ENCODE measurements at places on chromosomes 7 and 10. TPM values are rescaled to one million over a fixed set of nuclear protein-coding genes. Genes with fewer than 3 reads are reported as not detected.
A peak's percentile ranks its signal among the peaks of the same experiment; 100 is the strongest.

GRCh38 chr7:72919256-72919775, 5.6 kb upstream of the POM121 start:
- no peak for DNase-seq

DNA sequence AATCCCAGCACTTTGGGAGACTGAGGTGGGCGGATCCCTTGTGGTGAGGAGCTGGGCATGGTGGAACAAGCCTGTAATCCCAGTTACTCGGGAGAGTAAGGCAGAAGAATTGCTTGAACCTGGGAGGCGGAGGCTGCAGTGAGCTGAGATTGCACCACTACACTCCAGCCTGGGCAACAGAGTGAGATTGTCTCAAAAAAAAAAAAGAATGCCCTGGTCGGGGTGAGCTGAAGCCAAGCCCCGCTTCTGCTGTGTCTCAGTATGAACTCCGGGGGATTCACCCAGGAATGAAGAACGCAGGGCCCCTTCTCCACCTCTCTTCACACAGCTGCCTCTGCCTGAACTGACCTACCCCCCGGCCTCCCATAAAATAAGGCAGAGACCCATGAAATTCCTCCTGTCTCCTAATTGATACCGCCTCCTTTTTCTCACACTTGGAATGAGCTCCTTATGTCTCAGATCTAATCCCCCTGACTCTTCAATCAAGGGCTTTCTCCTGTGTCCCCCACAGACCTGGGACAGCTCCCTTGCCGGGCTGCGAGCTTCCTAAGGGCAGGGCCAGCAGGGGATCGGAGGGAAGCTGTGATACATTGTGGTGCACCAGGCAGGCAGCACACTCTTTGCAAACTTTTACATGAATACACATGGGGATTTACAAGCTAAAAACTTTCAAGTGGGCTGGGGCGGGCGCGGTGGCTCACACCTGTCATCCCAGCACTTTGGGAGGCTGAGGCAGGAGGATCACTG, 911 bp upstream of the ZP3 start:
- no peak for DNase-seq

DNA sequence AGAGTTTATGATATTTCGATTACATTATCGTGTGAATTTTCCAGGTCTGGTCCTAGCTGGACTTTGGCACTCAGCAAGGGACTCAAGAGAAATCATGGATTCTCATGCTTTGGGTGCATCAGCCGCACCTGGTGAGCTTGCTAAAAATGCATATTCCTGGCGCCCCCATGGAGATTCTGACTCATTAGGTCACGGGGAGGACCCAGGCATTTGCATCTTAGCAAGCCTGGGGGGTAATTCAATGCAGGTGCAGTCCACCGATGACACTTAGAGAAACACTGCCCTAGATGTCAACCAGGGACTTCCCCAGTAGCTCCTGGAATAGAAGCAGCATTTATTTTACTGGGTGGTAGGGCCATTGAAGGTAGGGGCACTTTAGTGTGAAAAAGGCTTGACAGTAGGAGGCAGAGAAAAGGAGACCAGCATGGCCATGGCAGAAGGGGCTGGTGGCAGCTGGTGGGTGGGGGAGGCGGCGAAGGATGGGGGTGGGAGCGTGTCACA, 29.9 kb upstream of the PDCD4 start:
- no peak for DNase-seq

DNA sequence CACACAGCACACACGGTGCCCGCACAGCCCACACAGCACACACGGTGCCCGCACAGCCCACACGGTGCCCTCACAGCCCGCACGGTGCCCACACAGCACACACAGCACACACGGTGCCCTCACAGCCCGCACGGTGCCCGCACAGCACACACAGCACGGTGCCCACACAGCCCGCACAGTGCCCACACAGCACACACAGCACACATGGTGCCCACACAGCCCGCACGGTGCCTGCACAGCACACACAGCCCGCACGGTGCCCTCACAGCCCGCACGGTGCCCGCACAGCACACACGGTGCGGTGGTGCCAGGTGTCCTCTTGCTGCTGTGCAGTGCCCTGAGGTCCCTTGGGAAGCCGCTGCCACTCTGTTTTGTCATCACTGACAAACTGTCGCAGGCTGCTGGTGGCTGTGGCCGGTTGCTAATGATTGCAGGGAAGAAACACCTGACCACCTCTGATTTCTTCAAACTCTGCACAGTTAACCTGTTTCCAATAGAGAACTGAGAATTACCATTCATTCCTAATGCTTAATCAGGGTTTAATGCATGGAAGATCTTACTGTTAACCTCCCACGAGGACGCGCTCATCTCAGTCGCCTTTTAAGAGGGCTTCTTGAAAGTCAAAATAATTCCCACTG, 66.9 kb downstream of the GLRX3 start:
- DNase-seq: no peak

GRCh38 chr10:6348096-6348874, 145.6 kb downstream of the PFKFB3 start:
- DNase-seq: peak; percentile 79

DNA sequence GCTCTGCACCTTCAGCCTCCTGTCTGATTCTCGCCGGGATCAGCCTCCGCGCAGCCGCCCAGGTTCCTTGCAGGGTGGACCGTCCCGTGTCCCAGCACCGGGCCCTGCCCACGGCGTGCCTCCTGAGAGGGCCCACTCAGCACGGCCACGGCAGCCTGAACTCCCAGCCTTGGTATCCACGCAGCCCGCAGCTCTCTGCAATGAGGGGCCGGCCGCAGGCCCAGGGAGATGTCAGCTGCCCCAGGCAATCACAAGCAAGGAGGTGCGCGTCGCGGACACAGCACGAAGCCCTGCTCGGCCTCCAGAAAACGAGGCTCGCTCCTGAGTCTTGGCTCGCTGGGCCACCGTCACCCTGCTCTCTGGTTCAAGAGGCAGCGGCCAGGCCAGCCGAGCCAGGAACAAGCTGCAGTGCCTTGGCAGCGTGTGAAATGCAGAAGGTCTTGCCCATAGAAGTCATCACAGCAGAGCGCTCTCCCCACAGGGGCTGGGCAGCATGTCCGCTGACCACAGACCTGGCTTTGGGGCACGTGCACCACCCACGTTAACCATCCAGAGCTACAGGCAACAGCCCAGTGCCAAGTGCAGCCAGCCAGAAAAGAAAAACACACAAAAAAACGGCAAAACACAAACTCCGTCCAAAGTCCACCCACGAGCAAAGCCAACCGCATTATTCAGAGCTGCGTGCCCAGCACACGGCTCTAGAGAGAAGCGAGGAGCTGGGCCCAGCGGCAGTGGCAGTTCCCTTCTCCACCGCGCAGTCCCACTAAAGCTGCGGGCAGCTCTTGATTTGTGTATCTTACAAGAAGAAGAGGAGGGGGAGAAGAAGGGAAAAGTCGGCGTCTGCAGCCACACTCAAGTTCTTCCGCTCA, 13.9 kb downstream of the GPER1 start:
- DNase-seq: no peak

- peak; percentile 6 for DNase-seq
These were observed 278.6 kb upstream of the HABP2 start for GRCh38 chr10:113274176-113274829.

- no peak for DNase-seq
These were observed 49.0 kb upstream of the EN2 start for GRCh38 chr7:155408651-155409586.

The CAV1 gene
- 17.9 TPM for total RNA-seq

The CFAP46 gene
- total RNA-seq: 1.0 TPM

The NUDT13 gene
- 3.5 TPM for total RNA-seq

The LLCFC1 gene
- total RNA-seq: not detected

The SVOPL gene
- 1.8 TPM for total RNA-seq

The ANK3 gene
- 74.0 TPM for total RNA-seq

All from mucosa of descending colon (tissue), 3 donors.